ENCODE measurements at places on chromosomes 2 and 18. TPM values are rescaled to one million over a fixed set of nuclear protein-coding genes. Genes with fewer than 3 reads are reported as not detected.

The CNTNAP5 gene
- polyA plus RNA-seq = not detected

The MYOM1 gene
- 3.2 TPM for polyA plus RNA-seq

The FOXI3 gene
- not detected for polyA plus RNA-seq

The COL6A3 gene
- polyA plus RNA-seq = 356 TPM

The FSIP2 gene
- 0.15 TPM for polyA plus RNA-seq
